ENCODE measurements at places on chromosomes 2 and 18.

DNA sequence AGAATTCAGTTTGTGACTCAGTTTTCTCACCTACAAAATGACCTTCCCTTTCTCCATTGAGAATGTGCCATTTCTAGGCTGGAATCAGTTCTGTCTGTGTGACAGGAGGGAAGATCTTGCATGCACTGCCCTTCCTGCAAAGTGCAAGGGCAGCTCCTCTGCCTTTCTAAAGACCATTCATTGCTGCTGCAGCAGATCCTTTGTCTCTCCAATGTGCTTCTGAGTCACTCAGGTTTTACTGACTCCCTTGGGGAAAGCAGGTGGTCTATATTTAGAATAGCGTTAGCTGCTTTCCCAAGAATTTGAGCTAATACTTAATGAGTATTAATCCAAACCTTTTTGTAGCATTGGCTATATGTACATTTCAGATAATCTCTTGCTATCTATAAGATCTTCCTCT, 62.5 kb downstream of the DAW1 start:
- DNase-seq = no peak

GRCh38 chr2:48929571-48930301, 174.2 kb upstream of the LHCGR start:
- DNase-seq = no peak

GRCh38 chr18:77894060-77894459, 644.4 kb downstream of the GALR1 start:
- no peak for DNase-seq

GRCh38 chr2:62306751-62307468, 111.0 kb downstream of the B3GNT2 start:
- no peak for DNase-seq

DNA sequence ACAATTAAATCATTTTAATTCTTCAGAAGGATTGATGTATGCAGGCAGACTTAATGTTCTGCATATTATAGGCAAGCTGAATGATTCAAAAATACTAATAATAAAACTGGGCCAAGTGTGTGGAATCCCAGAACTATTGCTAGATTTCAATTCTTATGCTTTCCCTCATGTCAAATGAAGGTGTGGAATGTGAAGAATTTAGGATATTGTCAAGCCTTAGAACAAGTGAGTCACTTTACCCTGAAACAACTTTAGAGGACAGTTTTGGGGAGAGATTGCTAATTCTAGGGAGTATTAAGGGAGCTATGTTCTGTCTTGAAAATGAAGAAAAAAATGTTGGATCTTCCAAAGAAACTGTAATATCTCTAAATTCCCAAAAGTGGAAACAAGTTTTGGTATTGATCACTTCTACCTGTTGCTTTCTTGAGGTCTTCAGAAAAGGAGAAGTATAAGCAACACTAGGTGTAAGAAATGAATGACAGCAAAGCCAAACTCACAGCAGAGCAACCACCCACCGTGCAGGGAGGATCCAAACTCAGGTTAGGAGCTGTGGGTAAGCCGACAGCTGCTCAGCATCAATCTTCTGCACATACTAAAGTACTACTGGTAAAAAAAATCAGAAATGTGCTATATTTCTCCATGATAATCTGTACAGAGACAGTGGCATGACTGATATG, 818.1 kb downstream of the SLC4A3 start:
- no peak for DNase-seq

GRCh38 chr18:28115149-28115550, 61.8 kb downstream of the CDH2 start:
- no peak for DNase-seq

DNA sequence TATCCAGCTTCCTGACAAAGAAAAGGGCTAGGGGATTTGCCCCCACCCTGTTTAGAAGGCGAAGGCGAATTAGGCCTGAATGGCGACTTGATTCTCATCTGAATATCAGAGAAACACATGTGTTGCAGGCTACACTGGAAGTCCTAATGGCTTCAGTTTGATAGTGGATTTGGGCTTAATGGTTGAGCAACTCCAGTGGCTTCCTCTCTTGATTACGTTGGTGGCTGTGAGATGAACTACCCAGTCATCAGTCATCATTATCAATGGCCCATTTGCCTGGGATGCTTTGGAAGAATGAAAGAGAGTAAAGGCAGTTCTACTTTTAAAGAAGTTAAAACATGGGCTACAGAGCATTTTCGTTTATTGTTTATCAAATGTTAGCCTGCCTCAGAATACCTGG, 60.9 kb upstream of the IL1R1 start:
- DNase-seq = no peak

GRCh38 chr2:128597121-128597762, 278.6 kb upstream of the HS6ST1 start:
- DNase-seq = no peak

DNA sequence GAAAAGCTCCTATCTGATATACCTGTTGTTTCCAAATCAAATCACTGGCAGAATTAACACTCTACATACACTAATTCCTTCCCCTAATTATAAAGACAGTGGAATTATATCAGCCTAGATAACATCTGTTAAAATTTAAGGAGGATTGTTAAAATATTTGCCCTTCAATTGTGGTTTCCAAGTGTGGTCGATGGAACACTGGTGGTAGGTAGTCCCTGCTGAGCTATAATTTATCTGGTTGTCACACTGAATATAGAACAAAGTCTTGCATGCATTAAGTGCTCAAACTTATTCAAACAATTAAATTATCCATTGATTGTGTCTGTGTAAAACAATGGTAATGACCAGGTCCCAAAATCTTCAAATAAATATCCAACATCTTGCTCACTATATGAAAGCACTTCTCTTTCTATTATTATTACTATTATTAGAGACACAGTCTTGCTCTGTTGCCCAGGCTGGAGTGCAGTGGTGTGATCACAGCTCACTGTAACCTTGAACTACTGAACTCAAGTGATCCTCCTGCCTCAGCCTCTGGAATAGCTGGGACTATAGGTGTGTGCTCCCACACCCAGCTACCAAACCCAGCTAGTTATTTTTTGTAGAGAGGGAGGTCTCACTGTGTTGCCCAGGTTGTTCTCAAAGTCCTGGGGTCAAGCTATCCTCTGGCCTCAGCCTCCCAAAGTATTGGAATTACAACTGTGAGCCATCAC, 12.0 kb downstream of the CDH2 start:
- DNase-seq = no peak

GRCh38 chr2:128103407-128103806, 12.4 kb downstream of the UGGT1 start:
- DNase-seq = no peak

- no peak for DNase-seq
Measured at GRCh38 chr2:50781646-50782045, 250.3 kb downstream of the NRXN1 start.

DNA sequence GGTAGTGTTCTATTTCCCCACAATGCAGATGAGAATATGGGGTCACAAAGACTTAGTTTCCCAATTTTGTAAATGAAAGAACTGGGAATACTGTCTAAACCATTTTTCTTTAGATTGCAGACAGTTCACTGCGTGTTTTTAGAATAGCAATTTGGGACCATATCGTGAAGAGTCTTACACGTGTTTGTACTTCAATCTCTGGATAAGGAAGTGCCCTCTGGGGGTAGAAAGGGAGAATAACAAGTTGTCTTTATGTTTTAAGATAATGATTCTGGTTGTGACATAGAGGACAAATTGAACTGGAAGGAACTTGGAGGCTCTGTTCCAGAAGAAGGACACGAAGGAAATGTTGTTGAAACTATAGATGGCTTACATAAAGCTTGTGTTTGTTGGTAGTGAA, 457.7 kb downstream of the CBLN2 start:
- DNase-seq = no peak

- DNase-seq = no peak
Measured at GRCh38 chr2:88355486-88355885, 97.0 kb downstream of the FOXI3 start.

- no peak for DNase-seq
Measured at GRCh38 chr18:33304277-33304676, 136.2 kb downstream of the CCDC178 start.

- no peak for DNase-seq
Measured at GRCh38 chr2:184783576-184783975, 185.2 kb downstream of the ZNF804A start.

GRCh38 chr2:101310834-101311695, 2.6 kb upstream of the RNF149 start:
- no peak for DNase-seq

- no peak for DNase-seq
Measured at GRCh38 chr2:232238596-232238995, 140.0 kb upstream of the ALPP start.

DNA sequence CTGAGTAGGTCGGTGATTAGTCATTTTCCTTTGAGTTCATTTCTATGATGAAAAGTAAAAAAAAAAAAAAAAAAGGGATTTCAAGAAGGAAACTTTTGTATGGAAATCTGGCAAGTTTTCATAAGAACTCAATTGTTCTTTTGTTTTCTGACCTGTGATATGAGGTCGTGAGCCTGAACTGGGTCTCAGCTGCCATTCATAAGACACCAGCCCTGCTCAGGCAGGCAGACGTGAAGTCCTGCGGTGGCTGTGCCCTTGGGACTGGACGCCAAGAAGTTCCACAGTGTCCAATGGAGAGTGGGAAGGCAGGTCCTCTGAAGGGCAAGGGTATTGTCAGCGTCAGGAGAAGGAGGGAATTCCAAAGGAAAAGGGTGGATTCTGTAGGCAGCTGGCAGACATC, 183.9 kb downstream of the NCK2 start:
- DNase-seq = no peak

GRCh38 chr2:75998451-75998850, 287.7 kb upstream of the GCFC2 start:
- no peak for DNase-seq

DNA sequence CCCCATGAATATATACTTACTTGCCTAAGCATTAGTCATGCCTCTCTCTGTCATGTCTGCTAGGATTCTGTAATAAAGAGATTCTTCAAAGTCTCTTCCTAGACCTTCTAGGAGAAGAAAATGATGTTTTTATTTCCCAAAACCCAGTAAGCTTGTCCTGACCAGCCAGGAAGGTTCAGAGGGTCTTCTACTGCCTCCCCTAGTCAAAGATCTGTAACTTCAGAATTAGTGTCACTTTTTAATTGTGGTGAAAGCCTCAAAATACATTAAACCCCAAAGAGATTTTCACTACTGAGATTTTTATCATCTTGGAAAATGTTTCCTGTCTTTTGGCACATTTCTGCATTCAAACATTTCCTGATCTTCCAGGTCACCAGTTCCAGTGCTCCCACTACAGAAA, 232.9 kb upstream of the STK17B start:
- no peak for DNase-seq

GRCh38 chr2:48633143-48633542, 15.5 kb downstream of the GTF2A1L start:
- no peak for DNase-seq

Measured in left ventricle myocardium inferior (tissue), 1 donor.